ENCODE measurements at places on chromosomes 13 and 19. TPM values are rescaled to one million over a fixed set of nuclear protein-coding genes. Genes with fewer than 3 reads are reported as not detected.

GRCh38 chr13:113672002-113672651 is 5.1 kb downstream of the GRK1 start:
- DNase-seq, result peak; percentile 4

DNA sequence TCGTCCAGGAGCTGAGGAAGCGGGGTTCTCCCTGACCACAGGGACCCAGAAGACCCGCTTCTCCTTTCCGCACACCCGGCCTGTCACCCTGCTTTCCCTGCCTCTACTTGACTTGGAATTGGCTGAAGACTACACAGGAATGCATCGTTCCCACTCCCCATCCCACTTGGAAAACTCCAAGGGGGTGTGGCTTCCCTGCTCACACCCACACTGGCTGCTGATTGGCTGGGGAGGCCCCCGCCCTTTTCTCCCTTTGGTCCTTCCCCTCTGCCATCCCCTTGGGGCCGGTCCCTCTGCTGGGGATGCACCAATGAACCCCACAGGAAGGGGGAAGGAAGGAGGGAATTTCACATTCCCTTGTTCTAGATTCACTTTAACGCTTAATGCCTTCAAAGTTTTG is 18.9 kb downstream of the VASP start:
- DNase-seq, result no peak

GRCh38 chr13:21040120-21040826 is 21.1 kb downstream of the LATS2 start:
- no peak for DNase-seq

DNA sequence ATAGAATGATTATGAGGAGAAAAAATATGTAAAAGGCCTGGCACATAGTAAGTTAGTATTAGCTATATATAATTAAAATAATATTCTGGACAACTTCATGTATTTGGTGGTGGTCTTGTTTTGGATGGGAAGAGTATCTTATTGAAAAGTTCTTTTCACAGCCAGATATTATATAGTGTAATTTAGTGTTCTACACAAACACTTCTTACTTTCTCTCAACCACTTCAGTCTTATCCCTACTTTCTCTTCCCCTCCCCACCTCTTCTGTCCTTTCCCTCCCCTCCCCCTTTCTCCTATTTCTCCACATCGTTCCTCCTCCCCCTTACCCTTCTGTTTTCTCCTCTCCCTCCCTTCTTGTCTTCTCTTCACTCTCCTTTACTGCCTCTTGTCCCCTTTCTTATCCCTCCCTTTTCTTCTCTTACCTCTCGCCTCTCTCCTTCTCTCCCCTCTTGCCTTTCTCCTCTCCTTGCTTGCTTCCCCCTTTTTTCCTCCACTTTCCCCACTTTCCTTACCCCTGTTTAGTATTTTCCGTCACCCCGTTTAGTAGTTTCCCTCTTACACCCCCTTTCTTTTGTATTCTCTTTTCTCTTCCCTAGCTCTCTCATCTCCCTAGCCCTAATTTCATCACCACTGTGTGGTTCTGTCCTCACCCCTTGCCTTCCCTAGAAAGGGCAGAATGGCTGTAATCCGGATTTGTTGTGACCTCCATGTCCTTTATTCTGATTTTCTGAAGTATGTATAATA is 107.2 kb upstream of the MLNR start:
- DNase-seq, result no peak

The SF3A2 gene
- total RNA-seq, result 146 TPM

The KIR3DL1 gene
- total RNA-seq, result not detected

- DNase-seq, result no peak
Measured at GRCh38 chr13:39766464-39767158, 111.1 kb downstream of the COG6 start.

GRCh38 chr13:83753912-83754624 is 128.2 kb downstream of the SLITRK1 start:
- no peak for DNase-seq

The PCP2 gene
- 1.7 TPM for total RNA-seq

The GZMM gene
- 25.3 TPM for total RNA-seq

- DNase-seq, result no peak
Measured at GRCh38 chr13:43528992-43529391, 257.8 kb downstream of the ENOX1 start.

DNA sequence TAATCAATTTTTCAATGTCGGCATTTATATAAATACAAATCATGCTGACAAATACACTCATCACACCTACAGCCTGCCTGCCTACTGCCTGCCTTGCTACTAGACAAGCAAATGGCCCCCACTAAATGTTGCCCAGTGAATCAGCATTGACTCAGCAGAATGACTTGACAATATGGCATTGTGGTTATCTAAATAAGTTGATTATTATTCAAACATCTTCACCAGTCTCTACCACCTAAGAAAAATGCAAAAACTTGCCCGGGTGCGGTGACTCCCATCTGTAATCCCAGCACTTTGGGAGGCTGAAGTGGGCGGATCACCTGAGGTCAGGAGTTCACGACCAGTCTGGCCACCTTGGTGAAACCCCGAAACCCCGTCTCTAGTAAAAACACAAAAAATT is 296.1 kb downstream of the PCDH9 start:
- DNase-seq, result no peak

GRCh38 chr19:1101337-1101698 is 2.5 kb upstream of the GPX4 start:
- DNase-seq, result no peak
